Activated gamma-delta T cell (primary cell): ENCODE measurements at places on chromosomes 6 and 20.

DNA sequence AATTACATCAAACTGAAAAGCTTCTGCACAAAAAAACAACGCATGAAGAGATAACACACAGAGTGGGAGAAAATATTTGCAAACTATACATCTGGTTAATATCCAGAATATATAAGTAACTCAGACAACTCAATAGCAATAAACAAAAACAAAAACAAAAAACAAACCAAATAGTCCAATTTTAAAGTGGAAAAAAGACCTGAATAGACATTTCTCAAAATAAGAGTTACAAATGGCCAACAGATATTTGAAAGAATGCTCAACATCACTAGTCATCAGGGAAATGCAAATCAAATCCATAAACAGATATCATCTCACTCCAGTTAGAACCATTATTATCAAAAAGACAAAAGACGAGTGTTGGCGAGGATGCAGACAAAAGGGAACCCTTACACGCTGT lies 28.8 kb upstream of the TOP1 start:
- no peak for DNase-seq

- no peak for DNase-seq
These were observed 15.6 kb upstream of the NELFCD start for GRCh38 chr20:58965270-58966064.

DNA sequence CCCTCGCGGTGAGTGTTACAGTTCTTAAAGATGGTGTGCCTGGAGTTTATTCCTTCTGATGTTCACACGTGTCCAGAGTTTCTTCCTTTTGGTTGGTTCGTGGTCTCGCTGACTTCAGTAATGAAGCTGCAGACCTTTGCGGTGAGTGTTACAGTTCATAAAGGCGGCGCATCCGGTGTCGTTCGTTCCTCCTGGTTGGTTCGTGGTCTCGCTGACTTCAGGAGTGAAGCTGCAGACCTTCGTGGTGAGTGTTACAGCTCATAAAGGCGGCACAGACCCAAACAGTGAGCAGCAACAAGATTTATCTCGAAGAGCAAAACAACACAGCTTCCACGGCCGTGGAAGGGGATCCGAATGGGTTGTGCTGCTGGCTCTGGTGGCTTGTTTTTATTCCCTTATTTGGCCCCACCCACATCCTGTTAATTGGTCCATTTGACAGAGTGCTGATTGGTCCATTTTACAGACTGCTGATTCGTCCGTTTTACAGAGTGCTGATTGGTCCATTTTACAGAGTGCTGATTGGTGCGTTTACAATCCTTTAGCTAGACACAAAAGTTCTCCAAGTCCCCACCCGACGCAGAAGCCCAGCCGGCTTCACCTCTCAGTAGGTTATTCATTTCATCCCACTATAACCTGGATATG lies 48.2 kb upstream of the ARG1 start:
- DNase-seq = no peak

DNA sequence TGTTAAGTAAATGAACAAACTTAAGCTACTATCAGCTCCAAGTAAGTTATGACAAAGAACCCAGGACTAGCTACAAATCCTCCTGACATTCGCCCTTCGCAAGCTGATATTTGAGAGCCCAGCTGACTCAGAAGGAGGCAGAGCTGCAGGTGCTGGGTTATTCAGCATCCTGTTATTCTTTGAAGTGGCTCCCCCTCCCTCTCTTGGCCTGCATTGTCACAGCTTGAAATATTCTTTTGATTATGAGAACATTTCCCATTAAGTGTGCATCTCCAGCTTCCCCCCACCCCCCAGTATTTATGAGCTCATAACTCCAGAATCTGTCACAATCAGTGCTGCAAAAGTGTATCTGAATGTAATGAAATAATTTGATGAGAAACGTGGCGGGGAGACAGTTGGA lies 78.8 kb upstream of the RALY start:
- DNase-seq = no peak
